ENCODE measurements at places on chromosomes 6 and 20.

- no peak for DNase-seq
Observed at GRCh38 chr6:30206152-30206551, 7.1 kb downstream of the TRIM26 start.

DNA sequence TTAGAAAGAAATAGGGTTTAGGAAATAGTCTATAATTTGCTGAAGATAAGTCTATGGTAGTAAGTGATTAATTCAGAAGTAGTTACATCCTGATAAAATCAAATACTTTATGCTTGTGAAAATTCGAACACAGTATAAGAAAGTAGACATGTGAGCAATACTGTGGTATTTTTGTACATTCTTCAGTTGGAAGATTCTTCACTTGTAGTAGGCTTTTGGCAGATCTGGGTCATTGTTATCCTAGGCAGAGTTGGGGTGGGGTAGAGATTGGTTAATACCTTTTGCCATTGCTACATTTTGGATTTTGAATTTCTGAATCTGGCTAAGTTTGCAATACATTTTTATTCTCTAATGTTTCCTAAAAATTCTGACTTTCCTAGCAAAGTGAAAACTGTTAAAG, 197.5 kb downstream of the BCKDHB start:
- no peak for DNase-seq

DNA sequence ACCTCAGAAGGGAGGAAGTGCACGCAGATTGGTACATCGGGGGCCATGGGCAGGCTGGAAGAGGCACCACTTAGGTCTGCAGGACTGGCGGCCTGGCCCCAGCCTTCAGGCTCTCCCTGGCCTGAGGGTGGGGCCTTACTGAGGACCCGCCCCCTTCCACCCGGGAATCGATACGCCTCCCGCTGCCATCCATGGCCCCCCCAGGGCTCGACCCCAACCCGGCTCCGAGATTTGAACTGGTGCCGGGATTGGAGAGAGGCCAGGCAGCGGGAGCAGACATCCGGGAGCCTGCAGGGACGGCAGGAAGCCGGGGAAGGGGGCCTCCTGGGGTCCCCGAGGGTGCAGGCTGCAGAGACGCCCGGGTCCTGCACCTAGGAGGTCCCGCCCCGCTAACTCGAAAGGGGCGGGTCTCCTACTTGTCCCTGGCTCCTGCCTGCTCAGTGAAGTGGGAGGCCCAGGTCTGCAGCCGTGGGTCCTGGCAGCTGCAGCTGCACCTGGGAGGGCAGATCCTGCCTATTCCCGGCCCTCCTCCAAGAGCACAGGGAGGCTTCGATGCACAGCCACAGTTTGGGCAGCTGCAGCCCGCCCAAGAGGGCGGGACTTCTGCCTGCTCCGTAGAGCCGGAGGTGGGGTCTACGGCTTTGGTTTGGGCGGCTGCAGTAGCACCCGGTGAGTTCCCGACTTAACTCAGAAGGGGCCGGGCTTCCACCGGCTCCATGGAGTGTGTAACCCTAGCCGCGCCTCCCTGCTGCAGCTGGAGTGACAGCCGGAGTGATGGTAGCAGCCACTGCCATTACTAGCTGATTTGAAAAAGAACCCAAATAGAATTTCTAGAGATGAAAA, 35.2 kb upstream of the TBC1D22B start:
- peak; percentile 55 for DNase-seq

DNA sequence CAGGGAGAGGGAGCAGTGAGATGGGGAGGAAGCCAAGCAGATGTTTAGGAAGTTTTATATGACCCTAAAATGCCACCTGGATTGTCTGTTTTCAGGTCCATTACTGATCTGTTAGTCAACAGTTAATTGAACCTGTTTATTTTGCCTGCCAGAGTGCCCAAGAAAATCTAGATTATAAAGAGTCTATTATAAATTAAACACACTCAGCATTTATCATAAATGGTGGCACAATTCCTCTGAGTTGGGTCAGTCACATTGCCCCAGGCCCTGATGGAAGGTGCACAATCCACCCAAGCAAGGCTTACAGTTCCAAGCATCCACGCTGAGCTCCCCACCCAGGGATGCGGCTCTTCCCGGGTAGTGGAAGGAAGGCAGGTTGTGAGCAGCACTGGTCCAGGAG, 21.4 kb upstream of the ULBP3 start:
- no peak for DNase-seq

GRCh38 chr6:28220257-28221133, 4.6 kb upstream of the ZSCAN9 start:
- DNase-seq, result no peak

- DNase-seq, result no peak
Observed at GRCh38 chr6:56399672-56400263, 152.4 kb upstream of the COL21A1 start.

DNA sequence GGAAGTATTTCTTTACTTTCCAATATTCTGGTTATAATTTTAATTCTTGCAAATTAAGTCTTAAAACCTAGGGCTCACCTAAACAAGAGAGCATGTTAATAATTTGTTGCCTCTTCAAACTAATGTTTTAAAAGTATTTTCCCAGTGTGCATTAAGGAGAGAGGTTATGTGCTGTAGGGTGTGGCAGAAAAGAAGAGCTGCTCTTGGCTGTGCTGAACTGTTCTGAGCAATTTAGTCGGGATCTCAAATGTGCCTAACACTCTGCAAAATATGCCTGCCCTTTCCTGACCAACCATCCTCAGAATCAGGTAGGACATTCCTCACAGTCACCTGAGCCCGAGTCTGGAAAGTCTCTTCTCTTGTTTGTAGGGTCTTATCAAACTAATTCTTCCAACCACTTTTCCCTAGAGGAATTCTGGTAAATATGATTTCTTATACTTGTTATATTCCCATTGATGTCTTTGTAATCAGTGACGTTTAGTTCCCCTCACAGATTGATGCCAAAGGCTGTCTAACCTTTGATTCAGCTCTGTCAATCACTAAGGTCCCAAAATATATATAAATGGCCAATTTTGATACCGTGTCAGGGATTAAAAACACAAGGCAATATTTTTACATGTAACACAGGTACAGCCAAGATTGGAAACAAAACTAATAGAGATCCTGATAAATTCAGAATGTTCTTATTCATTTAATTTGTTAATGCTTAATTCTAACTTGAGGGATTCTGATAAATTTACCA, 298.4 kb downstream of the ADGB start:
- no peak for DNase-seq

DNA sequence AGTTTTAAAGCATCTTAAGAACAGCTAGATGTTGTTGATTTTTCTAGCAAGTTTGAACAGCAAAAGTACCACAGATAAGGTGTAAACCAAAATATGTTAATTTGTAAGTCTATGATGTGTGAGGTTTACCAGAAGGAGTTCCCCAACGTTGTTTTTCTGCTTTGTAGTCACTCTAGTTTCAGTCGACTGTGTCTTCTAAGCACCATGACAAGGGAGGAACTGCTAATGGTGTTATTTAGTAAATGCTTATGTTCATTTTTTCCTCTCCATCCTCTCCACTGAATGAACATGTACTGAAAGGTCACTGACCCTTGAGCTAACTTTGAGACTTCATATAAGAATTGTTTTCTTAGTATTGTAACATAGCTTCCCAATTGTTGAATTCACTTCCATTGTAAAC, 3.0 kb downstream of the ENPP3 start:
- DNase-seq, result no peak

- no peak for DNase-seq
Observed at GRCh38 chr6:137490961-137491360, 3.2 kb downstream of the OLIG3 start.

GRCh38 chr6:23414051-23414445, 712.0 kb upstream of the NRSN1 start:
- DNase-seq, result peak; percentile 87

GRCh38 chr20:41717483-41717882, 99.3 kb upstream of the CHD6 start:
- DNase-seq, result no peak

DNA sequence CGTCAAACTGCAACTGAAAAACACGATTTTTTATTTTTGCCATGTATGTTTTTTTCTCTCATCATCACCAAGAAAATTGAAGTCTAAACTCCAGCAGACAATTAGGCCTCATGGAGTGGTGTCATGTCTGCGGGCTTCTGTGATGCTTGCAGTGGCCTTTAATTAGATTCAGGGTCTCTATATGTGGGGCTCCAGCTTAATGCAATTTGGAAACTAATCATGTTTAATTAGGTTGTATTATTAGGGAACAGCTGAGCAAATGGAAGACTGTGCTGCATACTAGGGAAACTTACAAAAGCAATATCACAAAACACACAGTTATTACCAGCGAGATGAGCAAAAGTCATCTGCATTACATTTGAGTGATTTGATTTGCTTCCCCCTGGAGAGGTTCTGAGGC, 132.9 kb upstream of the PMEPA1 start:
- DNase-seq, result no peak

DNA sequence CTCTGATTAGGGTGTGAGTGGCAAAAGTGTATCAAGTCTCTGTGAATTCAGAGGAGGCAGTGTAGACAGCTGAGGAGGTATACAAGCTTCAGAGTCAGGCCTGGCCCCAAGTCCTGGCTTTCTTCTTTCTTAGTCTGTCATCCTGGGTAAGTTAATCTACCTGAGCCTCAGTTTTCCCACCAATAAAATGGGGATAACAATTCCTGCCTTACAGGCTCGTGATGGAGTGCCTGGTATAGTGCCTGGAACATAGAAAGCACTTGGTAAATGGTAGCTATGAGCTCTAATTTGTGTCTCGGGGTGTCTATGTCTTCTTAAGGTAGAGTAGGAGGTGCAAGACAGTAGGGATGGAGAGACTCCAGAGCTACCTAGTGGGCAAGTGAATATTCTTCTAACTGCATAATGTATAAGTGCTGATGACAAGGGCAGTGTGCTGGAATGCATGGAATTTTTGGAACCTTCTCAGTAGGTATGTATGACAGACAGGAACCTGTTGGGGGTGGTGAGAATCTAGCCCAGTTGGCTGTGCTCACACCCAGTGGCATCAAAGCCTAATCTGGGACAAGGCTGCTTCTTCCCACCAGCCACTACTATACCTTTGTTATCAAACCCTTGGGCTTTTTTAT, 4.0 kb upstream of the SCUBE3 start:
- no peak for DNase-seq

DNA sequence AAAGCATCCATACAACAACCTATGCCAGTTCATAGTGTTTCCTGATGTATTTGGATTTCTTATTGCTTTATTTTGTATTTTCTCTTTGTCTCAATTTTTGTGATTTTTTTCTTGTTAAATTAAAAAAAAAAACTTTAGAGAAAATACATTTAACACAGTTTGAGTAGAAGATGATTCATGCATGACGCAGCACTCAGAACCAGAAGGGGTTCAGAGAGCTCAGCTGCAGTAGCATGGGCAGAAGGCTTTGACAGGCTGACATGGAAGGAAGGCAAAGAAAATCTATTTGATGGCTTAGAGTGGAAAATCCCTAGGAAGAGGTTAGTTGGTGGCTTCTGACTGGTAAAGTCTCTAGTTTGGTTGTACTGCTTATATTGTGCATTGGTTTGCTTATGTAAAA, 207.2 kb upstream of the STXBP5 start:
- DNase-seq, result peak; percentile 43

DNA sequence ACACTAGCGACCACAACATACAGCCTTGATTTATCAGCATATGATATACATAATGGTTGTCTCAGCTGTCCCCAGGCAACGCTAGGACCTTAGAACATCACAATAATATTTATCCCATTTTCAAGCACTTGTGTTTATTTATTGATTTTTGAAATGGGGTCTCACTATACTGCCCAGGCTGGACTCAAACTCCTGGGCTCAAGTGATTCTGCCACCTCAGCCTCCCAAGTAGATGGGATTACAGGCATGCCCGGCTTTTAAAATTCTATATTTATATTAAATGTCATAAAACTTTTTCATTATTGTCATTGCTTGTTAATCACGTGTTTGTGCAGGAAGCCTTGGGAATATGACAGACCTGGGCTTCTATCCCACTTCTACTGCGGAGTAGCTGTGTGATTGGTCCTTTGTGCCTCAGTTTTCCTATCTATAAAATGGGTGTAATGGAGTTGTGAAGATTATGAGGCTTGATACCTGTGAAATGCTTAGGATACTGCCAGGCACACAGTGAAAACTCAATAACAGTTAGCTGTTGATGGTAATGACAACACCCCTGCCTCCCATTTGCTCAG, 10.2 kb downstream of the COL20A1 start:
- no peak for DNase-seq

DNA sequence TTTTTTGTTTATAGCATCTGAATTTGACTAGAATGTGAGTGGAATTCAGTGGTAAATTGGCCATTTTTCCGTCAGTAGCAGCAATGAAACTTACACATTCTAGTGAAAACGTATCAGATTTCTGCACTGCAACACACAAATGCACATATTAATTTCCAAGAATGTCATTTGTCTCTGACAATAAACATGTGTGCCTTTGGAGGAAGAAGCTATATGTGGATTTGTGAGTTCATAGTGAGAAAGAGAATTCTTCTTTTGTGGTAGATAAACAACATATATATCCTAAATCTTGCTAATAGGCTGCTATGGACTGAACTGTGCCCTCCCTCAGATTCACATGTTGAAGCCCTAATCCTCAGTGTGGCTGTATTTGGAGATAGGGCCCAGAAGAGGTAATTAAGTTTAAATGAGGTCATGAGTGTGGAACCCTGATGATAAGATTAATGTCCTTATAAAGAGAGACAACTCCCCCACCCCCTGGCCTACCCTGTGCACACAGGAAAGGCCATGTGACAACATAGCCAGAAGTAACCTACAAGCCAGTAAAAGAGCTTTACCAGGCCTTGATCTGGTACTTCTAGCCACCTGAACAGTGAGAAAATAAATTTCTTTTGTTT, 200.2 kb upstream of the EYA4 start:
- DNase-seq, result no peak

GRCh38 chr20:50393242-50393641, 116.9 kb upstream of the PTPN1 start:
- DNase-seq, result no peak

- DNase-seq, result no peak
Observed at GRCh38 chr6:52498538-52499017, 78.3 kb downstream of the TRAM2 start.

DNA sequence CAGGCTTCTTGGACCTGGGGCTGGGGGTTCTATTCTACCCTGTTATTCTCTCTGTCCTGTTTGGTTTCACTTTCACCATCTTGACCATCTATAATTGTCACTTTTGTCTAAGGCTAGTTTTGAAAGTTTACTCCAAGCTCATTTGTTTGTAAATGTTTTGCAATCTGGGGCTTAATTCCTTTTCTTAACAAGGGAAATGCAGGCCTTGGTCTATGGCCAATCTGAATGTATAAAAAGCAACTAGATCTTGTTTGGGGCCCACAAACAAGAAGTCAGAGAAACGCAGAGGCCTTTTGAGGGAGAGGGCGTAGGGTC, 86.3 kb upstream of the PREP start:
- DNase-seq, result peak; percentile 55

GRCh38 chr6:15763837-15764236, 101.0 kb upstream of the DTNBP1 start:
- DNase-seq, result peak; percentile 37

DNA sequence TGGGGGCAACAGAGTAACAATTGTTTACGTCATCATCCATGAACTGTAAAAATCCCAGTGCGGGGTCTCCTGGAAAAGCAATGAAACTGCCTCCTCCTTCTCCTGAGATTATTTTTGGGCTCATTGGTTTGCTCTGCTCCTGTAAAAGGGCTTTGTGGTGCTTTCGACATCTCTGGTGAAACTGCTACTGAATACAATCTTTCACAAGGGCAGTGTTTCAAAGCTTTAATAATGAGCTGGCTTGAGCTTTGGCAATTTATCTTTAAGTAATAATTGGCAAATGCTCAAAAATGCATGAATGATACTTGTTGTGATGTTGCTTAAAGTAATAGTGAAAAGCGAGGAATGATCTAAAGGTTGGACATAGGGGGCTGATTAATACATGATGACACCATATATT, 43.5 kb upstream of the ENPP1 start:
- DNase-seq, result peak; percentile 65
